CD4-positive, alpha-beta T cell treated with Interleukin-15 for 1 hour (primary cell): ENCODE measurements at places on chromosomes 11 and 22.

- DNase-seq: no peak
Measured at GRCh38 chr11:107844041-107844440, 14.5 kb downstream of the SLC35F2 start.

DNA sequence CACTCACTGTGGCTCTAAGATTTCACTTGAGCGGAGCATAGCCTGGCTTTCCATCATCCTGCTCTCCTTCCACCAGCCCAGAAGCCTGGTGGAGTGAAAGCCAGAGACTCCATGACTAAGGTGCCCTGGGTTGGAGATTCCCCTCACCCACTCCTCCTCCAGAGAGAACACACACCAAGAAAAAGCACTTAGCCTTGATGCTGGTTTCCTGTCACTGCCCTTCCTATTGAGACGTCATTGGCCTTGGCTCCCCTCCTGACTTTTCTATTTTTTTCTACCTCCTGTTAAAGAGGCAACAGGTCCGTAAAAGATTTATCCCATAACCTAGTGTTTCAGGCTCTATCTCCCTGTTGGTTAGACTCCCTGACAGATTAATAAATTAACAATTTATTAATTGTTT is 38.5 kb upstream of the APLNR start:
- no peak for DNase-seq

DNA sequence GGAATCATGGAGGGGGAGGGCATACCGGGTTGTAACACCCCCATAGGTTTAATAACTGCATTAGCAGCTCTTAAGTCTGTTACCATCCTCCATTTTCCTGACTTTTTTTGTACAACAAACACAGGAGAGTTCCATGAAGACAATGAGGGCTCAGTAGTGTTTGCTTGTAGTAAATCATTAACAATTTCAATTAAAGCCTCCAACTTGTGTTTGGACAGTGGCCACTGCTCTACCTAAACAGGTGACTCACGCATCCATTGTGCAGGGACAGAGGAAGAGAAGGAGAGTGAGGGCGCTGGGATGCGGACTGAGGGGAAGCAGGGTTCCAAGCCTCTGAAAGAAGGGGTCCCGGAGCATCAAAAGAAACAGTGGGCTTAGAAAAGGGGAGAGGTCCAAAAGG is 21.3 kb upstream of the MTNR1B start:
- no peak for DNase-seq

DNA sequence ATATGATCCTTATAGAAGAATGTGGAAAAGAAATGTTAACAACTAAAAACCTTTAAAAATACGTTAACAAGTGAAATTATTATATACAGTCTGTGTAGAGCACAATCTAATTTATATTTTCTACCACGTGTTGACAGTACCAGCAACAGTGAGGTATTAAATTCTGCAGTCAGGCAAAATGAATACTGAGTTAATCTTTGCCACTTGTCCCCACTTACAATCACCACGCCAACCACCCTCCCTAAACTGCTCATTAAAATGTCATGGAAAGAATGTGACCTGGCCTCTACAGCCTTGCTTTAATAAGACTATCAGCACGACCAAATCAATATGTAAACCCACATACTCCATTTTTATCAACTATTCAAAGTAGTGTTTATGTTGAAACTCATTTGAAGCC is 28.5 kb upstream of the EIF3M start:
- no peak for DNase-seq

- DNase-seq: no peak
Measured at GRCh38 chr11:101435408-101435973, 148.3 kb downstream of the TRPC6 start.

- peak; percentile 22 for DNase-seq
Measured at GRCh38 chr11:10809373-10810160, 841 bp upstream of the EIF4G2 start.

DNA sequence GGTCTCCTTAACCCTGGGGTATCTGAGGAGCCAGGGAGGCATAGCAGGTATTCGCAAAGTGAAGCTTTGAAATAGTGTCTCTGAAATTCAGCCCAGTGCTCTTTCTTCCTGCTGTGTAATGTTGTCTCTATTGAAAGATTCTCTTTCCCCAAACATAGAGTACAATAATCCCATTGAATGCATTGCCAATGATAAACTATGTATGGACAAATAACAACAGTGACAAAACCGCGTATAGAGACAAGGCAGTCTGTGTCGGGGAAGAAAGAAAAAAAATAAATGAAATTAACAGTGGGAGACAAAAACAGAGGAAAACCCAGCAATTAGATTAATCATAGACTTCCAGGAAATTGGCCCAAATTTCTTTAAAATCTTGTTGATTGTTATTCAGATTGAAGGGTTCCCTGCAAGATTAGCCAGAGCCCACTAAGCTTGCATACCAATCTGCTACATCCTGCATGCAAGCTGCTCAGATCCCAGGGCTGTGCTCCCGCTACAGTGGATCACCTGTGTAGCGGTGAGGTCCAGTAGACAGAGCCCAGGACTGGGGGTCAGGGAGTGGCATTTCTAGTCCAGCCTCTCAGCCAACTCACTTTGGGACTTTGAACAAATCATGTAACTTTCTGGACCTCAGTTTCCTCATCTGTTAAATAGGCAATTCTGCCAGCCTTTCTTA is 492.8 kb downstream of the INSC start:
- no peak for DNase-seq

DNA sequence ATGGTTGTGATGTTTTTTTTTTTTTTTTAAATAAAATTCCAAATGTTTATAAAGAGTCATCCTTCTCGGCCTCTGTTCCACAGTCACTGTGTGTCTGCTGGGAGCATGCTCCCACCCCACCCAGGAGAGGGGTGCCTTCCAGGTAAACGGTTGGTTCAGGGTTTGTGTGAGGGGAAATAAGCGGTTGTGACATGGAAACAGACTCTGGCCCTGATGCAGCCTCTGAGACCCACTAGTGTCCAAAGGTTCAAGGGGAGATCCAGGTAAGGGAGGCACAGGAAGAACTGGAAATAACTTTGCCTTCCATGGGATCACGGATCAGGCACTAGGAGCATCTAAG is 6.0 kb upstream of the GAS2L1 start:
- no peak for DNase-seq

- DNase-seq: no peak
Measured at GRCh38 chr11:109749476-109749875, 327.5 kb downstream of the C11orf87 start.

GRCh38 chr11:96019810-96020747 is 96.2 kb upstream of the MTMR2 start:
- DNase-seq: no peak

- DNase-seq: no peak
Measured at GRCh38 chr11:20011307-20011951, 148.8 kb downstream of the DBX1 start.

DNA sequence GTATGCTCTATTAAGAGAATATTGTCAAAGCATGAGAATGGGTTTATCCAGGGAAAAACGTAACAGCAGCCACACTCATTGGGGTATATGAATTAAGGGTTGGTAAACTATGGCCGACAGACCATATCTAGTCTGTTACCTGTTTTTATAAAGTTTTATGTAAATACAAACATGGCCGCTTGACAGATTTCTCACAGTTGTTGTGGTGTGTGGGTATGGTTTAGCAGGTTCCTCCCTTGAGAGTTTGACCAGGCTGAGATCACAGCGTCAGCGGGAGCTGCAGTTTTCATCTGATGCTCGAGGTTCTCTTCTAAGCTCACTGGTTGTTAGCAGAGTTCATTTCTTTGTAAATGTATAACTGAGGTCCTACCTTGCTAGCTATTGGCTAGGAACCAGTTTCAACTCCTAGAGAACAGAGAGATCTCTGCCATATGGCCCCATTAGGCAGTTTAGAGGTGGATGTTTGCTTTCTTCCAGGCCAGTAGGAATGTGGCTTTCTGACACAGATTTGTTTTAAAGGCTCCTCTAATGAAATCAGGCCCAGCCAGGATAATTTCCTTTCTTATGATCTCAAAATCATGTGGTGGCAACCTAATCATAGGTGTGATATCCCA is 45.5 kb upstream of the GRIK4 start:
- no peak for DNase-seq

DNA sequence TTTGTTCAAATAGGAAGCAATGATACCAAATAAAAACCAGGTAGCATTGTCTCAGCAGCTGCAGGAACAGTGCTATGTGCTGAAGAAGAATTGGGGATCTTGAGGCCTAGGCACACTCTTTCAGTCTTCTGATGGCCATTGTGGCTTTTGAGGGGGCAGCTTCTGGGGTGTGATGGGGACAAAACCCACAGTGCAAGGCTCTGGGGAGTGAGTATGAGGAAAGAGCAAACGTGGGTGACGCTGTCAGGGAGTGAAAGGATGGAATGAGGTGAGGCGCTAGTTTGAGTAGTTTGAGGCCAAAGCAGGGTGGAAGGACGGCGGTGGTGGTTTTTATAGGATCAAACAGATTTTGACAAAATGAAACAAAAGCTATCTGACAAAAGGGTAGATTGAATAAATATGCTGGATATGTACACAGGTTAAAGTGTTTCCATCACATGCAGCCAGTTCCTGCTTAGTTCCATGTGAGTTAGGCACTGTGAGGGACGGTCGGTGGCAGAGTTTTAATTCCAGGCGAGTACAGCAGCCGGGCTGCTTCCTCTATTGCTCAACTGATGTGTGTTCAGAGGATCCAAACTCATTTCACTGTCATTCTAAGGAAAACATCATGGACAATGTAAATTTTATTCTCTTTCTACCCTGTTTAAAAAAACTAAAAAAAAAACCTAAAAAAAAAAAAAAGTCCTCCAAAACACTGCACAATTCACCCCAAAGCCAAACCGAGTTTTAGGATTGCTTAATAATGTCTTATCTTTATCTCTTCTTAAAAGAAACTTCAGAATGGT is 18.9 kb downstream of the ADAMTS15 start:
- DNase-seq: no peak

DNA sequence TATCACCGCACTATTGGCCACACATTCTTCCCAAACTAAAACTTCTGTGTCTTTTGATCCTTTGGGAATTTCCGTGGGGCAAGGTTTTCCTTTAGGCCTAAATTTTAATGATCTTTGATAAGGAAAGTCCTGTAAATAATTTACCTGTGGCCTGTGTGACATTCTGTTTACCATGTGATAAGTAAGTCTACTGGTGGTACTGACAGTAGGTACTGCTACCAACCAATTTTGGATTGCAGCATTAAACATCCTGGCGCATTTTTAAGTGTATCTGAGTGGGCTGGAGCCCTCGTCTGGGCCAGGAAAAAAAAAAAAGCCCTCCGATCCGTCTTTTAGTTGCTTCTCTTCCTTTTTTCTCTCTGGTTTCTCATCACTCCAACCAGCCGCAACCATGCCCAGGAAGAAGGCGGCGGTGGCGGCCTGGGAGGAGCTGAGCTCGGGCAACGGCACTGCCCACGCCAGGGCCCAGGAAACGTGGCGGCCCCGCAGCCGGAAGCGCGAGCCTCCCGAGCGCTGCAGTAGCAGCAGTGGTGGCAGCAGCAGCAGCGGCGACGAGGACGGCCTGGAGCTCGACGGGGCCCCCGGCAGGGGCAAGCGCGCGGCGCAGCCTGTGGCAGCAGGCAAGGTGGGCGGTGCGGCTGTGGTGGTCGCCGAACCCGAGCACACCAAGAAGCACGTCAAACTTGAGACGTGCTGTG is 33.6 kb downstream of the ASRGL1 start:
- DNase-seq: peak; percentile 21

- DNase-seq: no peak
Measured at GRCh38 chr22:31436132-31436531, 36.7 kb downstream of the DRG1 start.

DNA sequence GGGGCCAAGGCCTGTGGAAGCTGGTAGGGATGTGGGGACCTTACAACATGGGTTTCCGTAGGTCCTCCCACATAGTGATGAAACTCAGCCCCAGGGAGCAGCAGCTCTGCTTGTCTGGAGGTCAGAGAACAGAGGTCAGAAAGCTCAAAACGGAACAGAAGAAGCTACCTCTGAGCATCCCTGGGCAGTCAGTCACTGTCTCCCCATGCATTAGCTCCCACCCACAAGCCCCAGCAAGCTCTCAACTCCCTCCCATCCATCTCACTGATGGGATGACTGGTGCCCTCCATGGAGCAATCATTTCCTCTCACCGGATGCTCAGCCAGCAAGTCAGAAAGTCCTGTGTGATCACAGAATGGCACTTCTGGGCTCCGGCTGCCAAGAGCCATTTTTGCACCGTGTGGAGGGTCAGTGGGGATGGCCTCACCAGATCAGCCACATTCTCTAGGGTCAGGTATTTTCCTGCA is 1.9 kb downstream of the TPP1 start:
- peak; percentile 50 for DNase-seq

GRCh38 chr11:117107701-117108590 is 9.7 kb upstream of the SIK3 start:
- DNase-seq: no peak

DNA sequence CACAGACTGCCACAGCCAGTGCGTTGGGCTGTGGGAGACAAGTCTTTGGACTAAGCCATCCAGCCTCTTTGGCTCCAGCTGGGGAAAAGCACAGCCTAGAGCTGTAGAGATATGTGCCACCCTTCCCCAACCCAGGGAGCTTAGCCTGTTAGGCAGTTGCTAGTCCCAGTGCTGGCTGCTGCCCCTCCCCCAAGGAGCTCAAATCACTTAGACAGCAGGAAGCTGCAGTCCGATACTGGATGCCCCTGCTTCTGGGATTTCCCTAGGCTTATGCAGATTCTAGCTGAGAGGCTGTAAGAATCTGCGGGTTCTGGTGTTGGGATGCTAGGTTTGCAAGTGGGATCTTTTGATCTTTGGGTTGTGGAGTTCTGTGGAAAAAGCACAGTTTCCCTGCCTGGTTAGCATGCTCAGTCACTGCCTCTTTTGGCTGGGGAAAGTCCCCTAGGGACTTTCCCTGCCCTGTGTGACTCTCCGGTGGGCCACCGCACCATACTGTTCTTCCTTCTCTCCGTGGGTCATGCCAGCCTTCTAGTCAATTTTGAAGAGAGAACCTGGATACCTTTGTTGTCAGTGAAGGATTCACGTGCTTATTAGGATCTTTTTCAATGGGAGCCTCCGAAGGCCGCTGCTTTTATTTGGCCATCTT is 792.0 kb downstream of the KCNA4 start:
- no peak for DNase-seq

DNA sequence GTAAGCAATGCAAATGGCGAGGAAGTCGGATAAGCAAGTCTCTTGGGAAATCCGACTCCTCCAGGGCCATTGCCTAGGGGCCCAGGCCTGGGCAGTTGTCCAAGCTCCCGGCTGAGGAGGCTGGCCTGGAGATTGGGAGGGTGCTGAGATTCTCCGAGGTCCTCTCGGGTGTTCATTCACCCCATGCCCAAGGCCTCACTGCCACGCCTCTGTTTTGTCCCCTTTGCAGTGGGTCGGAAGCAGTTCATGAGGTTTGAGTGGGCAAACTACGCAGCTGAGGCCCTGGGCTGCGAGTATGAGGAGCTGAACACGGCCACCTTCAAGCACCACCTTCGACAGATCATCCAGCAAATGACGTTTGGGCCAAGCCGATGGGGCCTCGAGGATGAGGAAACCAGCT is 81.3 kb downstream of the MYO18B start:
- no peak for DNase-seq

GRCh38 chr11:15157606-15158137 is 42.9 kb downstream of the INSC start:
- no peak for DNase-seq

DNA sequence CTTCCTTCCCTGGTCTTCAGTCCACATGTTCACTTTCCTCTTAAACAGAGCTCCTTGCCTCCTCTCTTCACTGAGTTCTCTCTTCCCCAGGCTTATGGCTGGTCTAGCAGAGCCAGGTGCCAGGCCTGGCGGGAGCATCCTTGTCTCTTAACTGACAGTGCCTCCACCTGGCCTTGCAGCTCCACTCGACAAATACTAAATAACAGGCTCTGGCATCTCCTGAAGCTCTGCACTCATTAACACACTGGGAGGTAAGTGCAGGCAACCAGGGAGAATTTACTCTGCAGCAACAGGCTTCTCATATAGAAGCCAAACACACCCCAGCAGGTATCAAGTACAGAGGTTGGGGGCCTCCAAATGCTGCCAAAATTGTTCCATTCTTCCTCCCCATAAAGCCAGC is 438.1 kb downstream of the SOX6 start:
- DNase-seq: no peak
